ENCODE measurements at places on chromosomes 11 and 22. TPM values are rescaled to one million over a fixed set of nuclear protein-coding genes. Genes with fewer than 3 reads are reported as not detected.

DNA sequence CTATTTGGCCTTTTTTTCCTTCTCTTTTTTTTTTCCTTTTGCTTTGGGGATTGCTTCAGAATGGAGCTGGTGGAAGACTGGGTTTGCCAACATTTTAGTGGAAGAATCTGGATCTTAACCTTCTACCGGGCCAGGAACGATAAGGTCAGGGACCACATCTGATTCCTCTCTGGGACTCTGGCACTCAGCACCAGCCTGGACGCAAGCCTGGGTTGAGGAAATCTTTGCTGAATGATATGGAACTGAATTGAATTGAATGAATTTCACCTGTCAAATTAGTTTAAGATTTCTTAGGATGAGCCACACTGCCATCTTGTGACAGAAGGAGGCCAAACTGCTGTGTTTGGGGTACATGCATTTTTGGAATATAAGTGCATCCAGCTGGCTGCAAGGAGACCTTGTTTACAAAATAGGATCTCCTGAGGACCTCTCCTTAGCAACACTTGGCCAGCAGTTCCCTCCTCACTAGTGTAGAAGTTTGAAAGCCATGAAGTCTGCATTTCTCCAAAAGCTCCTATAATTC, 30.4 kb downstream of the TPBGL start:
- DNase-seq = no peak

OR51B2 gene
- not detected for polyA plus RNA-seq

RNF169 gene
- polyA plus RNA-seq = 20.1 TPM

SMC1B gene
- 0.25 TPM for polyA plus RNA-seq

OAF gene
- polyA plus RNA-seq = 30.0 TPM

DNA sequence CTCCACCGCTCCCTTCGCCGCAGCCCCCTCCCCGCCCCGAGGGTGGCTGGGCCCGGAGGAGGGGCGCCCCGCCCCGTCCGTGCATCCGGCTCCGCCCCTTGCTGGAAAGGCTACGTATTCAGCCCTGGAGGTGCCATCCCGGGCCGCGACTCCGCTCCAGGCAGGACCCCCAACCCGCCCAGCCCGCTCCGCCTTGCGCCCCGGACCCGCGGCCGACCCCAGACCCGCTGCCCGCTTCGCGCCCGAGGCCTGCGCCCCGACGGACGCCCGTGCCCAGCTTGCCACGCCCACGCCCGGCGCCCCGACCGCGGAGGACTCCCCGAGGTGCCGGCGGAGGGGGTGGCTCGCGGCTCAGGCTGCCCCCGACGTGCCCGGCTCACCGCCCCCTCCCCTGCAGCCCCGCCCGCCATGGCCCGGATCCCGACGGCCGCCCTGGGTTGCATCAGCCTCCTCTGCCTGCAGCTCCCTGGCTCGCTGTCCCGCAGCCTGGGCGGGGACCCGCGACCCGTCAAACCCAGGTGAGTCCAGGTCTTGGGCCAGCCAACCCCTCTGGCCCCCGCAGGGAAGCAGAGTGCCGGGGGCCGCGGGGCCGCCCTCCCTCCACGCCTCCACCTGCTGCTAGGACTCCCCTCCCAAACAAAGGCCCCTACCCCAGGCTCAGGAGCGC, at the start of gene ADM2:
Gene ADM2 (plus strand): TSS at position 104 of the 667 bp plus-strand sequence. CDS start 305 bp downstream, at position 409.
- no peak for DNase-seq

DNA sequence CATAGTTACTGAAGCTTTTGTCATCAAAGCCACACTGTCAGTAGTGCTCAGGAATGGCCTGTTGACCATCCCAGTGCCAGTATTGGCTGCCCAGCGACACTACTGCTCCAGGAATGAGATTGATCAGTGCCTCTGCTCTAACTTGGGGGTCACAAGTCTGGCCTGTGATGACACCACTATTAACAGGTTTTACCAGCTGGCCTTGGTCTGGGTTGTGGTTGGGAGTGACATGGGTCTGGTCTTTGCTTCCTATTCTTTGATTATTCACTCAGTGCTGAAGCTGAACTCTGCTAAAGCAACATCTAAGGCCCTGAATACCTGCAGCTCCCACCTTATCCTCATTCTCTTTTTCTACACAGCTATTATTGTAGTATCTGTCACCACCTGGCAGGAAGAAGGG, 21.5 kb downstream of the OR56B4 start:
- DNase-seq = no peak

DNA sequence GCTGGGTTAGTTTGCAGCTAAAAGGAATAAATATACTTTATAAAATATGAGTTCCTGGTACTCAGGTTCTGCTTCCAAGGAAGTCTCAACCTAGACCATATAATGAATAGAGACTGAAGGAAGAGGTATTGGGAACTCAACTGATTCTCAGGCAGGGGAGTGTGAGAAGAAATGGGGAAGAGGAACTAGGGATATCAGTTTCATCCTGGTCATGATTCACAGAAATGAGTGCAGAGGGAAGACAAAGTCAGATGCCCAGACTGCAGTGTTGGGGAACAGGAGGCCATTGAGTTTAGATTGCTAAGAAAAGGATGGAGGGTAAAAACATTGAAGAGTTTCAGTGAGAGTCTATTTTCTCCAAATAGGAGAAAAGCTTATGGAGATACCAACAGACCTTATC, 28.8 kb downstream of the PLAAT5 start:
- no peak for DNase-seq

GRCh38 chr11:103637295-103637694, 399.1 kb upstream of the DDI1 start:
- no peak for DNase-seq

DNA sequence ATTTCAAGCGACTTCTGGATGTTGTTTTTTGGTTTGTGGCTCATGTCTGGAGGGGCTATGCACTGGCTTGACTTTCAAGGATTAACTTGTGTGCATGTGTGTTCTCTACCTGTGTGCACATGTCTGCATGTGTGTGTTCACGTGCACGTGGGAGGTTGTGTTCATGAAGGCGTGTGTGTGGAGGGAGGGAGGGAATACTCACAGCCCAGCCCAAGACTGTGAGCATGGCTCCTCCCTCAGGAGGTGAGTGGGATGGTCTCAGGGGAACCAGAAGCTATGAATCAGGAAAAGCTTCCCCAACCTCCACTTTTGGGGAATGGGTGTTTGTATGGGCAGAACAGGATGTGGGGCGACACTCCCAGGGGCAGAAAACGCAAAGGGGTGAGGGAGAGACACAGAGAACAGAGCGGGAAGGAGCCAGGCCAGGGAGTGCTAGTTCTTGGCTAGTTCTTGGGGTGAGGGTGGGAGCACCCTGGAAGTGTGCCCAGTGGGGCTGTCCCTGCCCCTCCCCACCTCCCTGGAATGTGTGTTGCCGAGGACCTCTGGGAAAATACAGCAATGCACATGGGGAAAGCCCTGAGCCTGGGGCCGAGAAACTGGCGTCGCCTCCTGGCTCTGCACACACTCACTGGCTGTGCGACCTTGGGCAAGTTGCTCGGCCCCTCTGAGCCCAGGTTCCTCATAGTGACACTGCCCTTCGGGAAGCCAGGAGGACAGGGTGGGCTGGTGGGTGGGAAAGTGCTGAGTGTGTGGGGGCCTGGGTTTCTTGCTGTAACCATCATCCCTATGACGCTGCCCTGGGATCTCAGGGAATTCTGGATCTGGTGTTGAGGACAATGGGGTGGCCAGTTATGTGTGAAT, 16.9 kb upstream of the ALX4 start:
- no peak for DNase-seq

GRCh38 chr11:129141748-129142523, 50.2 kb downstream of the ARHGAP32 start:
- DNase-seq = no peak

DNA sequence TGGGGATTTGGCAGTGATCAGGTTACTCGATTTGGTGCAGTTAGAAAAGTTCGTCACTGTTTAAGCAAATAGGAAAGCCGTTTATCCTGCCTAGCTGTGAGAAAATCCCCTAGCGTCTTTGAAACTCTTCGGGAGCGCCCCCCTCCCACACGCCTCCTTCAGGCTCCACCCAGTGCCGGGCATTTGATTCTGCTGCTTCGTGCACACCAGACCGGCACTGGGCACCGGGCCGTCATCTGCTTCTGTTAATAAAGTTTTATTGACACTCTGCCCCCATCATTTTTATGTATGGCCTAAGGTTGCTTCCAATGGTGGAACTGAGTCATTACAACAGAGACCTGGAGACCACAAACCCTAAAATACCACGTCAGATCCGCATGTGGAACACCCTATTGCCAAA, 50.9 kb downstream of the IGF2 start:
- DNase-seq = no peak

ZFP91 gene
- 69.4 TPM for polyA plus RNA-seq

NFAM1 gene
- polyA plus RNA-seq = 0.72 TPM

GRCh38 chr11:59559886-59560285, 48.5 kb downstream of the OR4D9 start:
- no peak for DNase-seq

APOL3 gene
- polyA plus RNA-seq = 15.5 TPM

DNA sequence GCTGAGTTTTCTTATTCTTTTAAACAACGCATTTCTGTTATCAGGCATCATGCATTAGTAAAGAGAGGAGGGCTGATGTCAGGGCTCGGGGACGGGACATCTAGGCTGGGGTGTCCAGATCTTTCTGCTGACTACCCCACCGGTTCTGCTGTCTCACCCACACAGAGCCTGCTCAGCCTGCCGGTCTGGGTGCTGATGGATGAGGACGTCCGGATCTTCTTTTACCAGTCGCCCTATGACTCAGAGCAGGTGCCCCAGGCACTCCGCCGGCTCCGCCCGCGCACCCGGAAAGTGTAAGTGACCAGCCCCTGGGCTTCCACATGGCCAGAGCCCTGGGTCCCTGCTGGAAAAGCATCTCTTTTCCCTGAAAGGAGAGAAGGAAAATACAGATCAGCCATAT, 9.4 kb downstream of the NCF4 start:
- DNase-seq = no peak

GRCh38 chr11:132904607-132905006, 627.7 kb downstream of the OPCML start:
- DNase-seq = no peak

GRCh38 chr11:32079553-32079952, 11.3 kb upstream of the RCN1 start:
- DNase-seq = no peak

- no peak for DNase-seq
Measured at GRCh38 chr11:106644824-106645223, 373.5 kb downstream of the GUCY1A2 start.

- DNase-seq = no peak
Measured at GRCh38 chr11:120941000-120941399, 82.9 kb upstream of the TBCEL start.

MMP3 gene
- 0.06 TPM for polyA plus RNA-seq

MRGPRX4 gene
- not detected for polyA plus RNA-seq

DNA sequence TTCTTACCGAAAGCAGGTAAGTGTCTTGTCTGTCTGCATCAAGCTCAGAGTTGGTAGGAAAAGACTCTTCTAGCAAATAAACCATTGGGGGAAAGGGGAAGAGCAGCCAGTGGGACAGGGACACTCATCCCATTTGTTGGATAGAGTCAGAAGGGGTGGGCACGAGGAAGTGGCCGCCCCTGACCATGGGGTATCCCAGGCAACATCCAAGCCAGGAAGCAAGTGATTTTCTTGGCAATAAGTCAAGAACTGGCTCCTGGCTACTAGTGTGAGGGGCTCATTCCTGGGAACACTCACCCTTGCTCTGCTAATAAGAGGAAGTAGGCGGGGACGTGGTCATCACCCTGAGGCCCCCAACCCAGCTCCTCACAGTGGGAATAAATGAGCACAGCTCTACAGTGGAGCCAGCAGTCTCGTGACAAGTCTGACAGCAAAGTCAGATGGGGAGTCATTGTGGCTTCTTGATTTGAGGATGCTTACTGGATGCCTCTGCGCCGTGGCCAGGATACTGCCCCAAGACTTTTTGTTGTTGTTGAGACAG, 6.7 kb downstream of the SLC25A18 start:
- no peak for DNase-seq

- DNase-seq = no peak
Measured at GRCh38 chr11:12998336-12998735, 10.8 kb upstream of the RASSF10 start.

C11orf97 gene
- 0.25 TPM for polyA plus RNA-seq

GRCh38 chr11:126660321-126660720, 304.8 kb downstream of the ST3GAL4 start:
- DNase-seq = no peak

GRCh38 chr11:1943977-1944376, 3.2 kb upstream of the MRPL23 start:
- no peak for DNase-seq

DNA sequence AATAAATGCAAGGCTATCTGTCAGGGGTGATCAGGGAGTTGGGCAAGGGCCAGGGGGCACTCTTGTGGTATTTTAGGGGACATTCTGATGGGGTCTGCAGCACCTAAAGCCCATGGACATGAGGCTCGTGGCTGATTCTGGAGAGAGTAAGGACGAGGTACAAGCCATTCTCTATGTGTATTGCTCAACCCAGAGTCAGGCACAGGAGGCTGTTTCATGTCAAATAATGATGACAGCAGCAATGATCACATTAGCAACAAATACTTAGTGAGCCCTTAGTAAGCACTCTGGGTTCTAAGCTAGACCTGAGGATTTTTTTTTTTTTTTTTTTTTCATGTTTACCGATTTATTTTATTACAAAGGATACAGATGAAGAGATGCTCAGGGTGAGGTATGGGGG, 83.5 kb upstream of the THY1 start:
- DNase-seq = no peak

DNA sequence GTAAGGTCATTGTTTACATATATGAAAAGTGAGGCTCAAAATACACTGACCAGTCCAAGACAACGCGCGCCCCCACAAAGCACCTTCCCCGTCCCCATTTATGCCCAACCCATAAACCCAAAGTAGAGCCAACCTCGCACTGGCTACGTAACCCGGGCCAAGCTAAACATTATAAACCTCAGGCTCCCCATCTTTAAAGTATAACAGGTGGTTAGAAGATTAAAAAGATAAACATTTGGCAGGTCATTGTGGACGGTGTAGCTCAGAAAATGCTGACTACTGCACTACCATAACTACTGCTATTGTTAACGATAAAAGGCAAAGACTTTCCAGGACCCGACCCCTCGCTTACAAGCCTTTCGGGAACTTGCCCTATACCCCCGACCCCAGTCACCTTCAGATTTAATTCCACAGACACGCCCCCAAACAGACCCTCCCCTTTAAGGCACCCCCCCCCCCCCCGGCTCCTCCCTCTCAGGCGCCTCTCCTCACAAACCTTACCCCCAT, 470 bp downstream of the NUMA1 start:
- DNase-seq = no peak

GRCh38 chr11:30543066-30543465, 43.1 kb downstream of the MPPED2 start:
- DNase-seq = no peak

BEST1 gene
- 3.5 TPM for polyA plus RNA-seq

GRCh38 chr11:128338811-128339210, 248.5 kb downstream of the ETS1 start:
- no peak for DNase-seq

GRCh38 chr11:64799623-64800302, 3.3 kb downstream of the MAP4K2 start:
- DNase-seq = no peak

Measured in right renal cortex interstitium (tissue), 3 donors.